ENCODE measurements at places on chromosomes 12 and 14. TPM values are rescaled to one million over a fixed set of nuclear protein-coding genes. Genes with fewer than 3 reads are reported as not detected.

DNA sequence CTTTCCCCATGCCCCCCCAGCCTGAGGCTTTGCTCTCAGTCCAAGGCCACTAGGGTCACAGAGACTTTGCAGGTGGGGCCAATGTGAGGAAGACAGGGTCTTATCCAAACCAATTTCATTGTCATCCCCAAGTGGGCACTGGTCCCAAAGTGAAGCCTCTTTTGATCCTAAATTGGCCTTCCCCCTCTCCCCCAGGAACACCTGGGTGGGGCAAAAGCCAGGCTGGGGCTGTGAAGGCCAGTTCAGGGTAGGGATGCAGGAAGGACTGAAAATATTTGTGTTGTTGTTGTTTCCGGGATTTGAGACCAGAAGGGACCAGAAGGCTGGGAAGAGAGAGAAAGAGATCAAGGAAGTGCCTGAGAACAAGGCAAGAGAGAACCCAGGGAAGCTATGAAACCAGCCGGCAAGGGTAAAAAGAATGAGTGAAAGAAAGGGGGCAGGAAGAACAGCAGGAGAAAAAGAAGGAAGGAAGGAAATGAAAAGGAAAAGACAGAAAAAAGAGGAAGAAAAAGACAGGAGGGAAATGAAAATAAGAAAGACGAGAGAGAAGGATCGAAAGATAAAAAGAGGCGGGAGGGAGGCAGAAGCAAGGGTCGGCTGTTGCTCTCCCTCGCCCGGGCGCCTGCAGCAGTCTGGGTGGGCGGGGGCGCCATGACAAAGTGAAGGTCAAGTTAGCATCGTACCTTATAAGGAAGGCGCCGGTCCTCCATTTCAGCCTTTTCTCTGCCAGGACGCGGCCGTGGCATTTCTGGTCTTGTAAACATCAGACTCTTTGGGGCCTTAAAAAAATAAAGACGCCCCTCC, 7.4 kb upstream of the HOXC11 start:
- DNase-seq = no peak

GRCh38 chr14:105495101-105495989, 4.3 kb downstream of the TEDC1 start:
- DNase-seq = no peak

GRCh38 chr14:26525085-26525484, 72.7 kb downstream of the NOVA1 start:
- no peak for DNase-seq

KCNH5 gene
- total RNA-seq = 0.44 TPM

FOXG1 gene
- not detected for total RNA-seq

DNA sequence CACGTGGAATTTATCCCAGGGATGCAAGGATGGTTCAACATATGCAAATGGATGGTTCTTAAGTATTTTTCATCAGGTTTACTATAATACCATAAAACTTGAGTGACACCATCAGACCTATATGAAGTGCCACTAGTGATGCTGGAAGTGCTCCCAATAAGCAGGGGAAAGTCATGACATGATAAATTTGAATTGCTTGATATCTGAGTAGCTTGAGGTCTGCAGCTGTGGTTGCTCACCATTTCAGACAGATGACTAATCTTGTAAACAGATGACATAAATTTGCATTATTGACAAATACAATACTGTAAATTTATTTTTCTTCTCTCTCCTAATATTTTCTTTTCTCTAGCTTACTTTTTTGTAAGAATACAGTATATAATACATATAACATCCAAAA, 13.7 kb upstream of the PRPF39 start:
- DNase-seq = no peak

PGF gene
- 2.9 TPM for total RNA-seq

DNA sequence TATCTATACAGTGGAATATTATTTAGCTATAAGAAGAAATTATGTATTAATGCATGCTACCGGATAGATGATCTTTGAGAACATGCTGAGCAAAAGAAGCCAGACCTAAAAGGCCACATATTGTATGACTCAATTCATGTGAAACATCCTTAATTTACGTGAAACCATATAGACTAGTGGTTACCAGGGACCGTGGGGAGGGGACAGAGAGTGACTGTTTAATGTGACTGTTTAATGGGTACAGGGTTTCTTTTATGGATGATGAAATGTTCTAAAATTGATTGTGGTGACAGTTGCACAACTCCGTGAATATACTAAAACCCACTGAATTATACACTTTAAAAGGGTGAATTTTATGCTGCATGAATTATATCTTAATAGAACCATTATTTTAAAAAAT, 8.5 kb upstream of the BCL7A start:
- no peak for DNase-seq

GRCh38 chr12:105832806-105833205, 305.9 kb downstream of the NUAK1 start:
- DNase-seq = no peak

DNA sequence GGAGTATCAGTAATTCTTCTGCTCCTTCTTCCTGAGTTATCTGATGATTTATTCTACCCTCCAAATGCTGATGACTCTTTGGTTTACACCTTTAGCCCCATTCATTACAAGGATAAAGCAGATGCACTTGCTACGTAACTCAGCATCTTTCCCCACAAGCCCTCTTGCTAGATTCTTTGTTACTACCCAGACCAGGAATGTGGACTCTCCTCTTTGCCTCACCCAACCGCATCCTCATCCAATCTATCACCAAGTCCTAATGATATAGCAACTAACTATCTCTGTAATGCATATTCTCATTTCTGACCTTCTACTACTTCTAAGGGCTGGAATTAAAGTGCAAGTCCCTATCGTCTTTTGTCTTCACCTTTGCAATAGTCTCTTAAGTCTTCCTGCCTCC, 9.2 kb downstream of the KRT1 start:
- no peak for DNase-seq

GRCh38 chr12:127899971-127900370, 367.0 kb upstream of the TMEM132C start:
- DNase-seq = no peak

- no peak for DNase-seq
Measured at GRCh38 chr12:68587448-68587873, 23.2 kb upstream of the RAP1B start.
